ENCODE measurements at places on chromosomes 2 and 18. TPM values are rescaled to one million over a fixed set of nuclear protein-coding genes. Genes with fewer than 3 reads are reported as not detected.

GRCh38 chr2:174561283-174561971 lies 36.2 kb downstream of the WIPF1 start:
- DNase-seq = peak; percentile 85
- H3K27me3 ChIP-seq = no peaks in the 10 kb centered on the region
- no peak overlapping the region for H3K27ac ChIP-seq
- no peak overlapping the region for H3K4me3 ChIP-seq
- no peaks in the 10 kb centered on the region for H3K36me3 ChIP-seq

DNA sequence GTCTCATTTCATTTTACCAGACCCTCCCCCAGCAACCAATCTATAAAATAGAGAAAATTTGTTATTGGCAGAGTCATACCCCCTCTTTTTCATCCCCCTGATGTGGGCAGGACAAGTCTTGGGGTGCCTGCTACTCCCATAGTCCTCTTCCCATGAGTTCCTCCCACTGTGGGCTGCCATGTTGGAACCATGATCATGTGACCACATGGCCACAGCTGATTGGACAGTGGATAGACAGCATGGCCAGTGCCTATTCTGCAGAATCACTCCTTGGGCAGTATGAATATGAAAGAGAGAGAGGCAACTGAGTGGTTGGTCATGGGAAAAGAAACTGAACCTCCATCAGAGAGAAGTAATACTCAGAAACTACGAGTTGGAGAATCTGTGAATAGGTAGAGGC lies 84.9 kb downstream of the PDCL3 start:
- no peak for DNase-seq
- no peaks in the 10 kb centered on the region for H3K36me3 ChIP-seq
- H3K4me3 ChIP-seq = no peak overlapping the region
- no peaks in the 10 kb centered on the region for H3K4me1 ChIP-seq

The USP37 gene
- total RNA-seq = 8.3 TPM

GRCh38 chr2:195967336-195967735 lies 101.3 kb downstream of the DNAH7 start:
- no peaks in the 10 kb centered on the region for H3K36me3 ChIP-seq
- H3K4me1 ChIP-seq = no peaks in the 10 kb centered on the region
- no peak overlapping the region for H3K27ac ChIP-seq
- DNase-seq = peak; percentile 2
- no peaks in the 10 kb centered on the region for H3K27me3 ChIP-seq
- no peak overlapping the region for H3K4me3 ChIP-seq

- no peaks in the 10 kb centered on the region for H3K27me3 ChIP-seq
- peaks cover 2% of the 10 kb centered on the region for H3K36me3 ChIP-seq
- H3K4me3 ChIP-seq = peak overlapping the region; percentile 30
- peak overlapping the region; percentile 83 for H3K27ac ChIP-seq
- peak; percentile 46 for DNase-seq
- H3K4me1 ChIP-seq = peaks cover 16% of the 10 kb centered on the region
Observed at GRCh38 chr18:58863539-58864145, 1.0 kb upstream of the ZNF532 start.

- DNase-seq = no peak
- no peaks in the 10 kb centered on the region for H3K27me3 ChIP-seq
- H3K4me1 ChIP-seq = no peaks in the 10 kb centered on the region
- no peak overlapping the region for H3K4me3 ChIP-seq
- no peaks in the 10 kb centered on the region for H3K36me3 ChIP-seq
Observed at GRCh38 chr18:10482985-10483949, 28.8 kb downstream of the APCDD1 start.

The CRIM1 gene
- total RNA-seq = 135 TPM

DNA sequence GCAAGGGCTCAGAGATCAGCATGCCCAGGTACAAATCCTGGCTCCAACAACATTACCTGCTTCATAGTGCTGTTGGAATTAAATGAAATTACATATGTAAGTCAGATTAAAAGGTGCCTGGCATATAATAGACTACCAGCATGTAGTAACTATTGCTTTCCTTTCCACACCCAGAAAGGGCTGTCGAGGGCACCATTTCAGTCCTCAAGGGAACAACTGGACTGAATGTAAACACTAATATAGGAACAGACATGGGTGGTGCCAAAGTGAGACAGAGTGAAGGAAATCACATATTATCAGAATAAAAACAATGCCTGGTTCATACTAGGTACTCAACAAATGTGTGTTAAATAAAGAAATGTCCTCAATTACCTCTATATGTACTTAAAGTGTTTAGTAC lies 43.3 kb downstream of the FAP start:
- no peaks in the 10 kb centered on the region for H3K27me3 ChIP-seq
- no peak overlapping the region for H3K4me3 ChIP-seq
- no peak for DNase-seq
- H3K4me1 ChIP-seq = peaks cover 8% of the 10 kb centered on the region
- no peak overlapping the region for H3K27ac ChIP-seq

- peaks cover 9% of the 10 kb centered on the region for H3K27me3 ChIP-seq
- no peaks in the 10 kb centered on the region for H3K36me3 ChIP-seq
- no peak overlapping the region for H3K27ac ChIP-seq
- DNase-seq = no peak
Observed at GRCh38 chr2:238304116-238304515, 15.7 kb upstream of the PER2 start.

The CABYR gene
- total RNA-seq = 5.6 TPM

GRCh38 chr2:179274749-179275148 lies 10.1 kb upstream of the SESTD1 start:
- no peak overlapping the region for H3K4me3 ChIP-seq
- H3K27me3 ChIP-seq = no peaks in the 10 kb centered on the region
- H3K27ac ChIP-seq = no peak overlapping the region

- H3K4me3 ChIP-seq = no peak overlapping the region
- no peaks in the 10 kb centered on the region for H3K36me3 ChIP-seq
- no peaks in the 10 kb centered on the region for H3K4me1 ChIP-seq
- no peaks in the 10 kb centered on the region for H3K27me3 ChIP-seq
Observed at GRCh38 chr2:53575721-53576124, 191.9 kb upstream of the CHAC2 start.

GRCh38 chr2:138779781-138780445 lies at the start of gene NXPH2:
TSS of gene NXPH2 (minus strand) at chr2:138780390. CDS start at chr2:138780241, 149 bp downstream.
- DNase-seq = peak; percentile 21
- no peaks in the 10 kb centered on the region for H3K36me3 ChIP-seq
- H3K27me3 ChIP-seq = peaks cover 35% of the 10 kb centered on the region
- no peak within 1 kb of the TSS for H3K27ac ChIP-seq

The FLACC1 gene
- total RNA-seq = 1.3 TPM

DNA sequence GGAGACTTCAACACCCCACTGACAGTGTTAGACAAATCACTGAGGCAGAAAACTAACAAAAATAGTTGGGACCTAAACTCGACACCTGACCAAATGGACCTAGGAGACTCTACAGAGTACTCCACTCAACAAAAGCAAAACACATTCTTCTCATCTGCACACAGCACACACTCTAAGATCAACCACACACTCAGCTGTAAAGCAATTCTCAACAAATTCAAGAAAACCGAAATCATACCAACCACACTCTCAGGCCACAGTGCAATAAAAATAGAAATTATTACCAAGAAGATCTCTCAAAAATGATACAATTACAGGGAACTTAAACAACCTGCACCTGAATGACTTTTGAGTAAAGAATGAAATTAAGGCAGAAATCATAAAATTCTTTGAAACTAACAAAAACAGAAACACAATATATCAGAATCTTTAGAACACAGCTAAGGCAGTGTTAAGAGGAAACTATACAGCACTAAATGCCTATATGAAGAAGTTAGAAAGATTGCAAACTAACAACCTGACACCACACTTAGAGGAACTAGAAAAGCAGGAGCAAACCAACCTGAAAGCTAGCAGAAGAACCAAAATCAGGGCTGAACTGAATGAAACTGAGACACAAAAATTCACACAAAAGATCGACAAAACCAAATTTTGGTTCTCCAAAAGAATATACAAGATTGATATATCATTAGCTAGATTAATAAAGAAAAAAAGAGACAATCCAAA lies 46.3 kb downstream of the RTTN start:
- no peak overlapping the region for H3K27ac ChIP-seq
- no peak for DNase-seq
- H3K4me1 ChIP-seq = peaks cover 11% of the 10 kb centered on the region
- no peak overlapping the region for H3K4me3 ChIP-seq
- H3K27me3 ChIP-seq = no peaks in the 10 kb centered on the region
- H3K36me3 ChIP-seq = peaks cover 2% of the 10 kb centered on the region

The SERPINB13 gene
- not detected for total RNA-seq

- H3K4me3 ChIP-seq = no peak overlapping the region
- H3K27ac ChIP-seq = no peak overlapping the region
- H3K27me3 ChIP-seq = peaks cover 6% of the 10 kb centered on the region
- no peaks in the 10 kb centered on the region for H3K4me1 ChIP-seq
- H3K36me3 ChIP-seq = no peaks in the 10 kb centered on the region
Observed at GRCh38 chr2:45184606-45185005, 175.4 kb upstream of the SIX2 start.

DNA sequence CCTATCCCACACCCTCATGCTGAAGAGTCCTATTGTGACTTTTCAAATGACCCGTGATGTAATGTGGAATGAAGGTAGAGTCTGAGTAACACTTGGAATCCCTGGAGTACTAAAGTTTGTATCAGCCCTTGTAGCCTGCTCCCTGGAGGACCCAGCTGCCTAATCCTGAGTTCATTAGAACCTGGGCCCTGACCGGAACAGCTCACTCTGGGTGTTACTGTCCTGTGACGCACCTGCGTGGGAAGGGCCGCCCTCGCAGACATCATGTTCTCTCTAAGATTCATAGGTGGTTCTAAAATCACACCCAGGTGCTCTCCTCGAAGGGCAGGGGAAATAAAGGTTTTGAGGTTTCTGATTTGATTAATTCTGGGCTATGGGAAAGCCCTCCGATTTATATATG lies 62.3 kb downstream of the NCK2 start:
- no peak overlapping the region for H3K27ac ChIP-seq
- H3K4me3 ChIP-seq = no peak overlapping the region
- no peaks in the 10 kb centered on the region for H3K36me3 ChIP-seq
- peaks cover 3% of the 10 kb centered on the region for H3K4me1 ChIP-seq

The BCL11A gene
- total RNA-seq = under 0.01 TPM

The CRACDL gene
- not detected for total RNA-seq

DNA sequence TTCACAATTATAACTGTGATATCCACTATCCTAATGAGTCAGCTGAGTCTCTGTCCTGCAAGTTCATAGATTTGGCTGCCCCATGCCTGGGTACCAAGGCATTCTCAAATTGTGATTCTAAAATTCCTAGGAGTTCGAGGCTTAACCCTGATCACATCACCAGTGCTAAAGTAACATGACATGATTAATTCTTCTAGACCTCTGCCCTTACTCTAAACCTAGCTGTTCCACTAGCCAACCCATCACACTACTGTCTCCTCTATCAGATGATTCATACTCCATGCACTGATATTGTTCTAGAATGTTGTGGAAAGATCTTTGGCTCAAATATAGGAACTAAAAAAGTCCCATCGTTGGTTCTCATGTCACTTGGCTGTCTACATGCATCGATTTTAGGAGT lies 487.6 kb downstream of the PIK3C3 start:
- no peak overlapping the region for H3K4me3 ChIP-seq
- no peaks in the 10 kb centered on the region for H3K4me1 ChIP-seq
- H3K27me3 ChIP-seq = no peaks in the 10 kb centered on the region
- no peaks in the 10 kb centered on the region for H3K36me3 ChIP-seq
- no peak for DNase-seq

- no peaks in the 10 kb centered on the region for H3K36me3 ChIP-seq
- no peak for DNase-seq
- H3K27me3 ChIP-seq = no peaks in the 10 kb centered on the region
- H3K27ac ChIP-seq = no peak overlapping the region
- H3K4me3 ChIP-seq = no peak overlapping the region
- no peaks in the 10 kb centered on the region for H3K4me1 ChIP-seq
Observed at GRCh38 chr2:179771791-179772190, 89.6 kb downstream of the ZNF385B start.

The FN1 gene
- total RNA-seq = 3,444 TPM

The UPP2 gene
- total RNA-seq = not detected

The GALR1 gene
- not detected for total RNA-seq

DNA sequence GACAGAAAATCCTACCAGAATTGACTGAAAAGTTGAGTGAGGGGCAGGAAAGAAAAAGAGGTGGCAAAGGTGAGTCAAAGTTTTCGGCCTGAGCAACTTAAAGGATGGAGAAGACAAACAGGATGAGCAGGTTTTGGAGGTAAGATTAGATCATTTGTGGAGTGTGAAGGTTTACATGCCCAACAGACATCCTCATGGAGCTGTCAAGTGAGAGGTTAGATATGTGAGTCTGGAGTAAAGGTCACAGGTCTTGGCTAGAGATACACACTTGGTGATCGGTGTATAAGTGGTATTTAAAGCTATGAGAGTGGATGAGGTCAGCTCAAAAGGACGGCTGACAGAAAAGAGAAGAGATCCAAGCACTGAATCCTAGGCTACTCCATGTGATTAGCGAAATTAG lies 11.1 kb upstream of the MYL12A start:
- H3K36me3 ChIP-seq = no peaks in the 10 kb centered on the region
- H3K4me3 ChIP-seq = no peak overlapping the region
- no peaks in the 10 kb centered on the region for H3K4me1 ChIP-seq
- H3K27ac ChIP-seq = no peak overlapping the region
- DNase-seq = no peak
- no peaks in the 10 kb centered on the region for H3K27me3 ChIP-seq

The RND3 gene
- total RNA-seq = 559 TPM

The ITPRIPL1 gene
- total RNA-seq = 4.6 TPM

DNA sequence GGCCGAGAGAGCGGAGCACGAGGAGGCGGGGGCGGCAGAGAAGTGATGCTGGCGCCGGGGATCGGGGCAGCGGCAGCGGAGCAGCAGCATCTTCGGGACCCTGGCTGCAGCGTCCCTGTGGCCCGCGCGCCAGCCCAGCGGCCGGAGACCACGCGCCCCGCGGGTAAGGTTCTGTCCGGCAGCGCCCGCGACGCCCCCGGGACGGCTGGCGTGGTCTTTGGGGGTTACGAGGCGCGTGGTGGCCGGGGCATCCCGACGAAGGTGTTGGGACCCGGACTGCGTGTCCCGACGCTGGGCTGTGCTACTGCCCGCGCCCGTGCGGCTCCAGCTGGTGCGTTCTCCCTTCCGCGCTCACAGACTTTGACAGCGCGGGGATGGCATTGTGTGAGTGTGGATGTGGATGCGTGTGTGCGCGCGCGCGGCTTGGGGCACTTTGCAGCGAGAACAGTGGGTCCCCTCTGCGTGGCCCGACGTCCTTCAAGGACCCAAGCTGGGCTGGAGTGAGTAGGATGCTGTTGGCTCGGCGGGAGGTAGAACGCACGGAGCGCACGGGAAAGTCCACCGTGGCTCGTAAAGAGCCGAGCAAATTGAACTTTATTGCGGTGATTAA lies 405.0 kb downstream of the XIRP2 start:
- H3K27ac ChIP-seq = no peak overlapping the region
- H3K27me3 ChIP-seq = no peaks in the 10 kb centered on the region
- H3K36me3 ChIP-seq = no peaks in the 10 kb centered on the region
- peak overlapping the region; percentile 75 for H3K4me3 ChIP-seq
- peak; percentile 51 for DNase-seq
- no peaks in the 10 kb centered on the region for H3K4me1 ChIP-seq

The IL36A gene
- total RNA-seq = not detected

GRCh38 chr2:141103216-141103615 lies 1027.6 kb downstream of the LRP1B start:
- H3K36me3 ChIP-seq = no peaks in the 10 kb centered on the region
- H3K27me3 ChIP-seq = no peaks in the 10 kb centered on the region
- no peak overlapping the region for H3K27ac ChIP-seq
- no peak overlapping the region for H3K4me3 ChIP-seq
- H3K4me1 ChIP-seq = no peaks in the 10 kb centered on the region
- no peak for DNase-seq

The CRYGD gene
- not detected for total RNA-seq

The RAB27B gene
- 0.77 TPM for total RNA-seq

Data from fibroblast of lung (primary cell).